EL (cell line): ENCODE measurements at places on chromosomes 1 and 21.

DNA sequence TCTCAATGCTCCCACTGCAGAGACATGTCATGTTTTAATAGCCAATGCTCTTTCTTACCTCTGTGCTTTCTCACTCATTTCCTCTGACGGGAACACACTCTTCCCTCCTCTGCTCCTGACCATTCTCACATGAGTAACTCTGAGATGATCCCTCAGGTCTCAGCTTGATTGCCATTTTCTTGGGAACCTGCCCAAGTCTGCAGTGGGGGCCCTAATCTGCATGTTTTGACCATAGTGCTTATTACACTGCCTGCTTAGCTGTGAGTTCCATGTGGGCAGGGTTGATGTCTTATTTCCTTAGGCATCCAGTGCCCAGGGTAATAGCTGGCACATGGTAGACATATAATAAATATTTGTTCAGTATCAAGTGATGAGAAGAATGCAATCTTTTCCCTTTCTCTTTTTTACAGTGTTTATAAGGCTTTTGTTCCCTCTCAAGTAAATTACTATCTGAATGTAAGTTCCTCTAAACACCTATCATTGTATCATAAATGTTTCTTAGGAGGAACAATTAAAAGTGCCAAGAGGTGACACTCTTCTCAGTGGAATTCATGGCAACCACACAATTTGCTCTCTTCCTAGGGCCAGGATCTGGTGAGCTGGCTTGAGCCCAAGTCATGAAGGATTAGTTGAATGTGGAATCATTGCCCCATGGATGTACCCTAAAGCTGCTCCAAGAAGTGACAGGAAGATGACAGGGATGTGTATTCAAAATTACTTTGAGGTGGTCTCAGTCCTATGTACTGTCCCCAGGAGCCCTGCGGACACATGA, 485.4 kb upstream of the USP24 start:
- peak; percentile 50 for DNase-seq

GRCh38 chr1:53110370-53111072, 31.9 kb downstream of the SLC1A7 start:
- peak; percentile 59 for DNase-seq

DNA sequence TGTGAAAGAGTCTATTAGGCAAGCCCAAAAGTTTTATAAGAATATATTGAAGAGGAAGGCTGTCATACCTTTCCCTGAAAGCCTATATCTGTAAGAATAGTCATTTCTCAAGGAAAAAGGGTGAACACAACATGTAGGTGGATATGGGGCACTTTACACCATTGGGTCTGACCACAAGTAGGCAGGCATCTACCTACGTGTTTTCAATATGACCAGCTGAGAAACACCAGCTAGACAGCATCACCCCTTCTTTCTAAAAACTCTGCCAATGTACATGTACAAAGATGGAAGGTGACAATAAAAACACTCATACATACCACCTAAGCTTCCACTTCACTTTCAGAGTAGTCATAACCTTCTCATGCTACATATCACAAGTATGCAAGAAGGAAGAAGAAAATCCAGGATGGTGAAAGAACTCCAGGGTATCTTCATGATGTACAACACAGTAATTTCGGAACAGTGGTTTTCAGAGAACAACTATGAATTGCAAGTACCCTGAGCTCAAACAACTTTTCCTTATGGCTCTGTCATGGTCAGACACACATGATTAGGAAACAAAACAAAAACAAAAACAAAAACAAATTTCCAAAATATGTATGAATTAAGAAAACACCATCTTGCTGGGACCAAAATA, 98.5 kb upstream of the ADGRL2 start:
- peak; percentile 13 for DNase-seq

DNA sequence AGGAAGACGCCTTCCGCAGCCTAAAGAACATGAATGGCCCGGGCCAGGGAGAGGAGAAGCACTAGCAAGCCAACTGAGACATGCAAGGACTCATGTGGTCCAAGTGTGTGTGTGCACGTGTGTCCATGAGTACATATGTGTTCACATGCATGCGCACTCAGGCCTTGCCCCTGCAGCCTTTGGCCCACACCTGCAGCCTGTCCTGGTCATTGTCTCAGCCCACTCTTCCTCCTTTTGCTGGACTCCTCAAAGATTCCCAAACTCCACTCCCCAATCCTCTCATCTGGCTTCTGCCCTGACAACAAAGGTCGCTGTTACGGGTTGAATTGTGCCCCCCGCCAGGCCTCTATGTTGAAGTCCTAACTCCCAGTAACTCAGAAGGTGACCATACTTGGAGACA, 21.9 kb downstream of the CDCA8 start:
- no peak for DNase-seq

GRCh38 chr1:183760661-183761060, 44.3 kb upstream of the RGL1 start:
- no peak for DNase-seq

DNA sequence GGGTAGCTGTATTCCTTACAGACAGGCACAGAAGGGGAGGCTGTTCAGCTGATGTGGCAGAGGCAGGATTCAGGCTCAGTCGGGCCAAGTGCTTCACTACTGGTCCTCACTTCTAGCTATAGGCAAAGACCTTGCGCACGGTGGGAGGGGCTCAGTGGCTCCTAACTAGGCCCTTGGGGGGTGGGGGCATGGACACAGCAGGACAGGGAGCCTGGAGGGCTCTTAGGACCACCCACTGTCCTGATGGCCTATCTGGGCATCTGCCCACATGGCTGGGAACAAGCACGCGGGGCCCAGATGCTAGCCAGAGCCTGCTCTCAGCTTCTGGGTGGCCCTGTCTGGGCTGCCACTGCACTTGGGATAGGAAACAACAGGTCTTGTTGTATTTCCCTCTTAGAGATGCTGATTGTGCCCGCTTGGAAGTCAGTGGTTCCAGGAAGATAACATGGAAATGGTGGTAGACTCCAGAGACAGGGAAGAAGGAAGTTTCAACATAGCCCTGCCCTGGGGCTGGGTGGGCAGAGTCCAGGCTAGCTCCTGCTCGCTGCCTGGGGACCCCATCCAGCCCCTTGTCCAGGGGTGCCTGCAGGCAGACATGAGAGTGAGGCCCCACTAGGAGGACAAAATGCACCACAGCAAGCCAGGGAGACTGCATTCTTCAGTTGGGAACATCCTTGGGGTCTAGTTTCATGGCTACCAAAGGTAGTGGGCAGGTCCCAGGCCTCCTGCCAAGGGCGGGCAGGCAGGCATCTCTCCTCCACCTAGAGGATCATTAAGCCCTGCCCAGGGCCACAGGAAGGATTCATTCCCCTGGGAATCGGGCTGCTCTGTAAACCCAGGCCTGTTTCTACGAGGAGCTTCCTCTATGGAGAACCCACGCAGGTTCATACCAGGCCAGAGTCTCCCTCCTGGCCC, 102.5 kb downstream of the BCAR3 start:
- DNase-seq = no peak

DNA sequence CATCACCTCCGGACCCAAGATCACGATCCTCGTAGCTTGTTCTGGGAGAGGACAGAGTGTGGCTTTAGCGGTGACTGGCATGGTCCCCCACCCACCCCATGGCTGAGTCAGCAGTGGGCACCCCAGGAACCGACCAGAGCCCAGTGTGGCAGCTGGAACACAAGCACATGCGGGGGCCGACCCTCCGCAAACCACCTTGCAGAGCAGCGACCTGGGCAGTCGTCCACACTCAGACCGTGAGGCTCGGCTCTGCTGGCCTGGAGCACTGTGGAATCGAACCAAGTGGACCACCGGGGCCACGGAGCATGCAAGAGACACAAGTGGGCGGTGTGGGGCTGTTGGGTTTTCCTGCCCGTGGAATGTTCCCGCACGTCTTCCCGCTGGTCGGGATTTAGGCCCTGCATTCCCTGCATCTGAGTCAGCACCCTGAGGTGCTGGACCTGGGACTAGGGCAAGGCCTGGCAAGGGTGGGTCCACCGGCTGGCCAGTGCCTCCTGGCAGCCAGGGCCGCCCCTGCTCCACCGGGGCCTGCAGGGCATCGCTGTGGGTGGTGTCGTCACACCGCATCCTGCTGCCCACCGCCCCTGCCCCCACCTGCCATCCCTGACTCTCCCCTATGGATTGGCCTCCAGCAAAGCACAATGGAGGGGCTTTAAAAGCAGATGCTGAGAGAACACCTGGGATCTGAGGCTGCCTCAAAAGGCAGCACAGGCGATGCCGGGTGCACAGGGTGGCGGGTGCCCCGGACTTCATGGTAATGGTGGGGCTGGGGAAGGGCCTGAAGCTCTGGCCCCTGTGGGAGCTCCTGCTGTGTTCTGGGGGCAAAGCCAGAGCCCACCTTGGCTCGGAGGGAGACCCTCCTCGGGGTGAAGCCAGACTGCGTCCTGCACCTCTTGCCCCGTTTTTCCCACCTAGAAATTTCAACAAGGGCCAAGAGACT, 18.5 kb downstream of the MORN1 start:
- peak; percentile 63 for DNase-seq

DNA sequence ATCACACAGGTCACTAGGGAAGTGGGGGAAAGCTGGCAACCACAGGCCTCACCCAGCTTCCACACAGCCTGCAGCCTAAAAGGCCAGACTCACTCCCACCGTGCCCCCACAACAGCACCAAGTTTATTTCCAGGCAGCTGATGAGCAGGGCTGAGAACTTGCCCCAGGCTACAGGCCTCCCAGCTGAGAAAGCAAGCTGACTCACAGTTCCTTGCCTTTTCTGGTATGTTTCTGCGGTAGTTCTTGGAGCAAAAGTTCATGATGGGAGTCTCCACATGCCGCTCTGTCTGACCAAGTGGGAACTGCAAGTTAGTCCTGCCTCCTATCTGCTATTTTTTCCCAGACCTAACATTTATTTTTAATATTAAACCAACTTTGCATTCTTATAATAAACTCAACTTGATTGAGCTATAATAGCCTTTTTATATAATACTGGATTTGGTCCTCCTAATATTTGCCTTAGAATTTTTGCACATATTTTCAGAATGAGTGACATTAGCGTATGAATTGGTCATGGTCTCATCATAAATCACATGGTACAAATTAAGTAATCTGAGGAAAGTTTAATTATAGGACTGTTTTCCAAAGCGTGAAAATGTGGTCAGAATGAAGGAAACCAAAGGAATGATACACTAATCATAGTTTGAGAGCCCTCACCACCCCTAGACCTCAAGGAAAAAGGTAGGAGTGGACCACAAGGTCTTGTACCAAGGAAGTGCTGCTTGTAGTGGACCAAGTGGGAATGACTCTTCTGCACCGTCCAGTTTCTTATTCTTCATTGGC, 30.7 kb downstream of the RPAP2 start:
- DNase-seq = peak; percentile 97

GRCh38 chr1:221993444-221993948, 251.6 kb upstream of the DUSP10 start:
- no peak for DNase-seq

GRCh38 chr1:54249819-54250435, 50.0 kb downstream of the MRPL37 start:
- peak; percentile 73 for DNase-seq

- DNase-seq = no peak
Observed at GRCh38 chr1:244645414-244645813, 7.5 kb upstream of the DESI2 start.

DNA sequence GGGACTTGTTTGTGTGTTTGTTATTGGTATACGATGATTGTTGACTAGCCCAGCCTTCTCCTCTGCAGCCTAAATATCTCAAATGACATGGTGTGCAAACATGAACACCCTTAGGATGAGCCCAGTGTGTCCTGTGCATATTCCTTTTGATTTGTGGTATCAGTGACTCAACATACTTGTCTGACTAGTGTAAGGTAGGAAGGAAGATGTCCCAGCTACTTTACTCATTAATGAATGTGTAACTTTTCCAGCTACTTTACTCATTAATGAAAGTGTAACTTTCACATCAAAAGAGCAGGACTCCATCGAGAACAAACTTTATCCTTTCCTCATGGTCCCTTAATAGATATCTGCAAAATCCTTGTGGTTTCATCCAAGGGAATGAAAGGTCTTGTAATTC, 2.7 kb upstream of the ZNF692 start:
- no peak for DNase-seq

- DNase-seq = no peak
Observed at GRCh38 chr1:8856689-8857412, 21.6 kb downstream of the ENO1 start.

- no peak for DNase-seq
Observed at GRCh38 chr1:39488793-39489566, 2.5 kb upstream of the BMP8A start.

- no peak for DNase-seq
Observed at GRCh38 chr1:58874757-58875755, 91.2 kb upstream of the JUN start.

- peak; percentile 93 for DNase-seq
Observed at GRCh38 chr1:89894210-89895201, 73.7 kb downstream of the LRRC8D start.

GRCh38 chr1:216742625-216743024, 19.4 kb upstream of the ESRRG start:
- peak; percentile 3 for DNase-seq

DNA sequence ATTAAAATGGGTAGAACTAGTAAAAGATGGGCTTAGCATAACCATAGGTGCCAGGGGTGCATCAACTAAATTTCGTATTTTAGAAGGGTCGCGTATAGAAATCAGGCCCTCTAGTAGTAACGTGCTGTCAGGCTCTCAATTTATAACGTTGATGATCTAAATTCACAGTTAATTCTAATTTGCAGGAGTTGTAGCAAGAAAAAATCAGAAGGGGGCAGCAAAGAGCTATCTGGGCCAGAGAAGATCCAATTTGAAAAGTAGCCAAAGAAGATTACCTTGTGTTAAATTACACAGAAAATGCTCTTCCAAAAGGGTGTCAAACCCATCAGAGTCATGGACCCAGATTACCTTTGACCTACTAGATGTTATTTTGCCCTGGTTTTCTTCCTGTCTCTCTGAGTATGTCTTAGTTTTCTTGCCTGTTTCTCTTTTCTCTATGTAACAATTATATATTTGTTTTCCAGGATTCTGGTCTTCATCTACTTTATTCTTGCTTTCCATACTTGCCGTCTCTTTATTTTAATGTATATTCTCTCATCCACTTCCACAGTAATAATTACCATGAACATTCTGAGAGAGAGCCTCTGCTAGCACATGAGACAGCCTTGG, 1030.9 kb downstream of the AMY1C start:
- peak; percentile 1 for DNase-seq

- DNase-seq = no peak
Observed at GRCh38 chr1:49333906-49334305, 557.2 kb upstream of the BEND5 start.
